Fibroblast of the aortic adventitia (primary cell): ENCODE measurements at places on chromosomes 1 and 21.

DNA sequence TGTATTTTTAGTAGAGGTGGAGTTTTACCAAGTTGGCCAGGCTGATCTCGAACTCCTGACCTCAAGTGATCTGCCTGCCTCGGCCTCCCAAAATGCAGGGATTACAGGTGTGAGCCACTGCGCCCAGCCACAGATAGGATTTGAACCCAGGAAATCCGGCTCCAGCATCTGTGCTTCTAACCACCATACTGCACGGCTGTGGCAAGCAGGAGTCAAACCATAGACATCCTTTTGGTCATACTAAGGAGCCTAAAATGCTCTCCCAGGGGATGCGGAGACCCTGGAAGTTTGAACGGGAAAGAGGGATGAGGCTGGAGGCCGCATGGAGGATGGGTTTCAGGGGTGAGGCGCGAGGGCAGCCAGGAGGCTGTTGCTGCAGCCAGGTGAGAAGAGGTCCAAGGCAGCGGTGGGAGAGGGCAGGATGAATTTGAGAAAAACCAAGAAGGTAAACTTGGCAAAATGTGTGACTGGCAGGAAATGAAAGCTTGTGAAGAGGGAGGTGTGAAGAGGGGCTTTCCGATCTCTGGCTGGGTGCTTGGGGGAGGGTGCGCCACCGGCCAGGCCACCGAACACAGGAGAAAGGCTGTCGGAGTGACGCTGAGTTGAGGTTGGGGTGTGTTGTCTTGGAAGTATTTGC lies 24.0 kb upstream of the CDK18 start:
- DNase-seq = no peak

GRCh38 chr1:218930000-218930399 lies 243.7 kb upstream of the LYPLAL1 start:
- DNase-seq = no peak

DNA sequence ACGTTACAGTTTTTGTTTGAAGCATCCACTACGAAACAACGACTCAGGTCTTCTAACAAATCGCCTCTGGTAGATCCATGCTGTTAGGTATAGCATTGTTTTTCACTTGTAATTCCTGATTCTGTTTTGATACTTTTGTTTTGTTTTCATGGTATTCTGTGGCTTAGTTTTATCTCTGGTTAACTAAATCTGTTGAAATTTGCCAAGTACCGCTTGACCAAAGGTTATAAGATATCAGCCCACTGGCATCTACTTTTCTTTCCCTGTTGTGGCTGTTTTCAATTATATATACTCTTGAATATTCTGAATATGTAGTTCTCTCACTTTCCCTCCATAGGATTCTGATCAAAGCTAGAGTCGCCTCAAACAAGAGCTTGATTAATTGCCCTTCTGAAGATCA lies 274.8 kb upstream of the C1orf105 start:
- no peak for DNase-seq

- DNase-seq = no peak
Observed at GRCh38 chr1:4024811-4025210, 124.7 kb upstream of the C1orf174 start.

DNA sequence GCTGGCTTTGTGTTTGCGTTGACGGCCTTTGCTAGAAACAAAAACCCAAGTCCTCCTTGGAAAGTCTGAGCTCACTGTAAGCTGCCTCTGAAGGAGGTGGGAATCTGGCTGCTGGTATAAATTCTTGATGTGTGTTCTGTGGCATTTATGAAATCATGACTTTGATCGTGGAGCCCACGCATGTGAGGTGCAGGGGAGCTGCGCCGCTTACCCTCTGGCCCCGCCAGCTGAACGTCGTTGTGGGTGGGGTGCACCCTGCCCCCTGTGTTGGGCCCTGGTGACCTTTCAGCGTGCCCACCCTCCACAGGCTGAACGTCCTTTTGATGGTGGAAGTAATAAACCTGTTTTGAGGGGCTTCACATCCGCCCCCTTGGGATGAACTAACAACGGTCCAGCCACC lies 21.2 kb upstream of the DIP2A start:
- DNase-seq = no peak

GRCh38 chr1:119565131-119565772 lies 58.2 kb downstream of the HSD3B1 start:
- DNase-seq = no peak
